Ascending aorta (tissue), 2 donors: ENCODE measurements at places on chromosomes 3 and 15. TPM values are rescaled to one million over a fixed set of nuclear protein-coding genes. Genes with fewer than 3 reads are reported as not detected.

Gene SLC28A2
- not detected for total RNA-seq

DNA sequence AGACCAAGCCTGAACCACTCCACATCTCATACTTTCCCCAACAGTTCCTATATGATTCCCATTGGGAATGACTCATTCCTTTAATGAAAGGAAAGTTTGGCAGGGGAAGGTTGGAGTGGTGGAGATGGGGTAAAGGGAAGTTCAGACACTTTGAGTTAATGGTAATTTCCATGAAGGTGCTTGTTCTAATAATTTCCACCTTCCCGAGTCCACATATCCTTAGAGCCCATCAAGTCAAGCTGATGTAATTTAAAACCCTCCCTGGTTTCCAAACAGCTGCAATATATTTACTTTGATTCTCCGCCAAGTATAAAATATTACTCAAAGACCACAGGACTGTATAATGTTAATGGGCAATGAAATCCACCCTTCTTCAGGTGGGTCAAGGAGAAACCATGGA is 95.0 kb upstream of the GALNT15 start:
- DNase-seq: no peak
- H3K36me3 ChIP-seq: no peaks in the 10 kb centered on the region
- H3K27me3 ChIP-seq: no peaks in the 10 kb centered on the region
- no peaks in the 10 kb centered on the region for H3K4me1 ChIP-seq
- H3K27ac ChIP-seq: no peak overlapping the region

DNA sequence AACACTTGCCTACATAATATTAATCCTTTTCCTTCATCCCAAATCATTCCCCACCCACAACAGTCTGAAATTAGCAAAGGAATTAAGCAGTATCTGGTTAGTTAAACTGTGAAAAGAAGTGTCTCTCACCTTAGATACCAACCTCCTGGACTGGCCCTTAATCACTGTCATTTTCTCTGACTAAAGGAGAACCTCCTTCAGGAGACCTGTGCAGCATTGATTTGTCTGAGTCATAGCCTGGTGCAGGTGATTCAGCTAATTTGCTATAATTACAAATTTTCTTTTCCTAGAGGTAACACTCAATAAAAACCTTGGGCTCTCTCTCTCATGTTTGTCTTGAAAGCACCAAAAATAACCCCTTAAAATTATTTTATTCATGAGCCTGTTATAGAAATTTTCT is 279.8 kb upstream of the SEMA6D start:
- peaks cover 2% of the 10 kb centered on the region for H3K4me1 ChIP-seq
- H3K36me3 ChIP-seq: no peaks in the 10 kb centered on the region
- no peak for DNase-seq
- H3K4me3 ChIP-seq: no peak overlapping the region
- H3K27ac ChIP-seq: no peak overlapping the region
- H3K27me3 ChIP-seq: no peaks in the 10 kb centered on the region

Gene TICRR
- not detected for total RNA-seq

GRCh38 chr3:124467980-124468902 is 262.0 kb upstream of the UMPS start:
- peak overlapping the region; percentile 62 for H3K27ac ChIP-seq
- no peaks in the 10 kb centered on the region for H3K27me3 ChIP-seq
- peaks cover 22% of the 10 kb centered on the region for H3K36me3 ChIP-seq

DNA sequence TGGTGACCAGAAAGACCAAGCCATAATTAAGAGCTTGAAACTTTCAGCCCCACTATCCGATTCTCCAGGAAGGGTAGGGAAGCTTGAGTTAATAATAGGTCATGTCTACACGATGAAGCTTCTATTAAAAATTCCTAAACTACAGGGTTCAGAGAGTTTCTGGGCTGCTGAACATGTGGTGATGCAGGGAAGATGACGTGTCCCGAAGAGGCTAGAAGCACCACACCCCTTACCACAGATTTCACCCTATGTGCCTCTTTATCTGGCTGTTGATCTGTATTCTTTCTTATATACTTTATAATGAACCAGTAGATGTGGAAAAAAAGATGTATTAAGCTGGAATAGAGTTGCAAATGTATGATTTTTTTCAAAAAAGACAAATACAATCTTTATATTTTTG is 473.4 kb downstream of the NLGN1 start:
- no peaks in the 10 kb centered on the region for H3K27me3 ChIP-seq
- H3K27ac ChIP-seq: no peak overlapping the region
- H3K4me3 ChIP-seq: no peak overlapping the region
- no peaks in the 10 kb centered on the region for H3K4me1 ChIP-seq
- DNase-seq: no peak

DNA sequence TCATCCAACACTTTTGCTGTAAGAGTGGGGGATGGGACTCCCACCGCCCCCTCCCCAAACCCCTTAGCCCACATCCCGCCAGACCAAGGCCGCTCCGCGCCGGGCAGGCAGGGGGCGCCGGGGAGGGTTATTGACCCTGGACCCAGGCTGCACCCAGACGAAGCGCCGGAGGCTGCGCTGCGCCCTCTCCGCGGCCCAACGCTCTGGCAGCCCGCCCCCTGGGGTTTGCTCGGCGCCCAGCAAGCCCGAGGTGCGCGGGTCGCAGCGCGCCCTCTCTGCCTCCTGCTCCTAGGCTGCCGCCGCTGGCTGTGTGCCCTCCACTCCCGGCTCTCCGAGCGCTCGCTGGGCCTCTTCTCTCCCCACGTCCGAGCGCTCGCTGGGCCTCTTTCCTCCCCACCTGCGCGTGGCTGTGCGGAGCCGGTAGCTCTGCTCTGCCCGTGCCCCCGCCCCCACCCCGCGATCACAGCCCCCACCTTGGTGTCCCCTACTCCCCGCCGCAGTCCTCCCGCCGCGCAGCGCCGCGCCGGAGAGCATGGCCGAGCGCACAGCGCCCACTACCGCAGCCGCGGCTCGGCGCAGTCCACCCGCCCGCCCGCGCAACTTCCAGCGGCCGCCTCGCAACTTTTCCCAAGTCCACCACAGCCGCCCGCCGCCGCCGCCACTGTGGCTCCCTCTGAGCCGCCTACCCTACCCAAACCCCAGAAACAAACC is 1.2 kb downstream of the MECOM start:
- peaks cover 2% of the 10 kb centered on the region for H3K4me1 ChIP-seq
- H3K27ac ChIP-seq: peak overlapping the region; percentile 96
- DNase-seq: no peak
- H3K27me3 ChIP-seq: no peaks in the 10 kb centered on the region

Gene INKA1
- not detected for total RNA-seq

- no peak overlapping the region for H3K4me3 ChIP-seq
- no peak for DNase-seq
- H3K27me3 ChIP-seq: no peaks in the 10 kb centered on the region
- H3K4me1 ChIP-seq: no peaks in the 10 kb centered on the region
Observed at GRCh38 chr3:68458581-68458980, 473.8 kb downstream of the TAFA4 start.

DNA sequence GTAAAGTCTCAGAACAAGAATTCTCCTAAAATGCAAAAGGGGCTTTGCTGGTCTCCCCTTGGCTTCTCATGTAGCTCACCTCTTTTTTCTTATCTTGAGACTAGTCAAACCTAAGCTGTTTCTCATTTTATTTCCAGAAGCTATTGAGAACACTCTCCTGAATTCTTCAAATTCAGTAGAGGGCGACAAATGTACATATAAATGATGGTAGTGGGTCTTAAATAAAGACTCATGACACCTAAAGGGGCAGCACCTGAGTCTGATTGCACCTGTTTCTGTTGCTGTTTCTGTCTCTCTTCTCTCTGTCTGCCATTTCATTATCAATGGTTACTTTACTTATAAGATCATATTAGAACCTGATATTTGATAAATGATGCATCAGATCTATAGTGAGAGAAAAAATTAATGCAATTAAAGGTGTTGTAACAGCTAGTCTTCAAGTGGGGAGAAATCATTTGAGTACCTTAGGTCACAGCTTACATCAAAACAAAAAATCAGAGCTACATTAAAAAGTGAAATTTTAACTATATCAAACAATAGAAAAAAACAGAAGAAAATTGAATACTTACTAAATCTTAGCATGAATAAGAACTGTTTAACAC is 7.0 kb downstream of the ADIPOQ start:
- DNase-seq: no peak
- H3K4me1 ChIP-seq: no peaks in the 10 kb centered on the region
- no peaks in the 10 kb centered on the region for H3K36me3 ChIP-seq
- H3K4me3 ChIP-seq: no peak overlapping the region

Gene FETUB
- total RNA-seq: not detected

GRCh38 chr3:58633157-58633865 is 33.3 kb downstream of the FAM3D start:
- DNase-seq: no peak
- no peaks in the 10 kb centered on the region for H3K36me3 ChIP-seq
- H3K27me3 ChIP-seq: no peaks in the 10 kb centered on the region
- no peak overlapping the region for H3K27ac ChIP-seq

- no peaks in the 10 kb centered on the region for H3K36me3 ChIP-seq
- no peaks in the 10 kb centered on the region for H3K27me3 ChIP-seq
- no peak for DNase-seq
- H3K4me3 ChIP-seq: no peak overlapping the region
Observed at GRCh38 chr15:66905954-66906353, 159.4 kb upstream of the SMAD3 start.

DNA sequence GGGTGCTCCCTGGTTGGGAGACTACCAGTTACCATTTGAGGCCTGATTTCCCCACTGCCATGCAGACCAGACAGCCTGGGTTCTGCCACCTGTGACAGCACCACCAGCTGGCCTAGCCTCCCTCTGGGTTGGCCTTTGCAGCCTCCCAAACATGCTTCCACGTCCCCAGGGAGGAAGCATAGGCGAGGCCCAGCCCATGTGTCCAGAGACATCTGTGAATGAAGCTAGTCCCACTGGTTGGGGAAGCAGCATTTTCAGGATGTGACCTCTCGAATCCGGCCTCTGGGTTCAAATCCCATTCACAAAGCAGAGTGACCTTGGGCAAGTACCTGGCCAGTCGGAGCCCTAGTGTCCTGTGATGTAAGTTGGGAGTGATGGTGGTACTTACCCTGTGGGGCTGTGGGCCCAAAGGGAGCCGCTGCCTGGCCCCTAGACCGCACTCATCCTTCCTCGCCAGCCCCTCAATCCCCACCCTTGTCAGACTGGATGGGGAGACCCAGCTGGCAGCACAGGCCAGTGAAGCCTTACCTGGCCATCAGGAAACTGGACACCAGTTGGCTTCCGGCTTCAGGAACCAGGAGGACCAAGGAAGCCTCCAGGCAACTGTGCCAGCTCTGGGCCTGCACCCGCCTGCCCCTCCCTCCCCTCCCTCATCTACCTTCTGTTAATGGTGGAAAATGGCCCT is 6.0 kb downstream of the KLF15 start:
- peak overlapping the region; percentile 4 for H3K4me3 ChIP-seq
- H3K4me1 ChIP-seq: peaks cover 15% of the 10 kb centered on the region
- no peak overlapping the region for H3K27ac ChIP-seq
- peaks cover 60% of the 10 kb centered on the region for H3K36me3 ChIP-seq

DNA sequence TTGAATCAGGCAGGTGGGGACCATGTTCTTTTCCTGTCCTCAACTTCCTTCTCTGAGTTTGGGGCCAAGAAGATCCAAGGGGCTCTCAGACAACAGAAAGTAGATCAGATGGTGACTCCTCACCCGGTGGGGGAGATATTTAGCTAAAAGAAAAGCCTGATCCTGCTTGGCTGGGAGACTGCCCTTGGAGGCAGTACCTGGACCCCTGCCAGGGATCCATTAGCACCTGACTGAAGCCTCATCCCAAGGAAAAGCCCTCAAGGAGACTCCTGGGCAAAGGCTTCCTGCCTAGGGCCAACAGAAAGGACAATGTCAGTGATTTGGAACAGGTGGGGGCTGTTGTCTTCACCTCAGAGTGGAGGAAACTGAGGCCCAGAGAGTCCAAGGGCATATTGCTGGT is 33.5 kb upstream of the HHATL start:
- no peak overlapping the region for H3K4me3 ChIP-seq
- DNase-seq: no peak
- H3K27me3 ChIP-seq: no peaks in the 10 kb centered on the region
- H3K4me1 ChIP-seq: no peaks in the 10 kb centered on the region

DNA sequence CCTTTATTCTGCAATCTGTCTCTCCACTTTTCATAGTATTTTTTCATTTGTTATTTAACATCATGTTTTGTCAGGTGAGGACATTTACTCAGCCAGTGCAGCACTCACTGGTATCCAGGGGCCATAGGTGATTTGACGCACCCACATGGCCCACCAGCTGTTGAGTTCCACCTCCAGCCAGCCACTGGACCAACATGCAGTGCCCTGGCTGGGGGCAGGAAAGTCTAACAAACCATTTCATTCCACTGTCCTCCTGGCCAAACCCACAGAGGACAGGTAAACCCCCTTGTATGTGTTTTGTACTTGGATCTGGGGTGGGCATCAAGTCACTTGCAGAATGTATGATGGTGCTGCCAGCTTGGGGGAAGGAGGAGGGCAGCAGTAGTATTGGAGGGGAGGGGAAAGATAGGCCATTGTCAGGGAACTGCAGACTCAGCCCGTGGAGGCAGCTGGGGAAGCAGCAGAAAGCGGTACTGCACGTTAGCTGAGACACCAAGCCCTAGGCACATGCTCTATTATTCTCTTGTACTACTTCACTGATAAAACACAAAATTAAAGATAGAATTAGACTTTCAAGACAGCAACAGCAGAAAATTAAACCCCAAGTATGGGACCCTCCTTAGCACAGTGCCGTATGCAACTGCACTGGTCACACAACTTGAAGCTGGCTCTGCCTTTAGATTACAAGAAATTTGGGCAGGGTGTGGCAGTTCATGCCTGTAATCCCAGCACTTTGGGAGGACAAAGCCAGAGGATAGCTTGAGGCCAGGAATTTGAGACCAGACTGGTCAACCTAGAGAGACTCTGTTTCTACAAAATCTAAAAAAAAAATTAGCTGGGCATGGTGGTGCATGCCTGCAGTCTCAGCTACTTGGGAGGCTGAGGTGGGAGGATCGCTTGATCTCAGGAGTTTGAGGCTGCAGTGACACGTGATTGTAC is 15.4 kb upstream of the RPL24 start:
- no peaks in the 10 kb centered on the region for H3K27me3 ChIP-seq
- H3K4me1 ChIP-seq: no peaks in the 10 kb centered on the region
- H3K27ac ChIP-seq: no peak overlapping the region
- DNase-seq: no peak

- DNase-seq: no peak
- no peaks in the 10 kb centered on the region for H3K4me1 ChIP-seq
- H3K36me3 ChIP-seq: no peaks in the 10 kb centered on the region
- no peaks in the 10 kb centered on the region for H3K27me3 ChIP-seq
Observed at GRCh38 chr3:136992115-136992514, 34.3 kb downstream of the IL20RB start.

DNA sequence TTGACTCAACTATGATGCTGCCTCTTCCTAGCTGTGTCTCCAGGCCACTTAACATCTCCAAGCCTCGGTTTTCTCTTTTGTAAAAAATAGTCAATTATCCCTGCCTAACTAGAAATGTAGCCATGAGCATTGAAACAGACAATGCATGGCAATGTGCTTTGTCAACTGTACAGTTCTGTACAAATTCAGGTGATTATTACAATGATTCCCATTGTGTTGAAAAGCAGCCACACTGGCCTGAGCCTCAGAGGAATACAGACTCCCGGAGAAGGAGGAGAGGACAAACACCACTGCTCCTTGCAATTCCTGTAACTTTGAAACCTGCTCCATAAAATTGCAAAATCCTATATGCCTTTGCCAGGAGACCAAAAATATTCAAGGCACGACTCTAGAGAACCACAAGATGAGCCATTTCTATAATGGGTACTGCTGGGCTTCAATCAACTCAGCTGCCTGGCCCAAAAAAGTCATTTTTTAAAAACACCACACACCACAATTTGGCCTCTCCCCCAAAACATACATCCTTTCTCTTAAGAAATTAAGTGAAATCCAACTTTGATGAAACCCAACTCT is 28.6 kb downstream of the DAPK2 start:
- no peaks in the 10 kb centered on the region for H3K4me1 ChIP-seq
- H3K4me3 ChIP-seq: no peak overlapping the region
- no peaks in the 10 kb centered on the region for H3K27me3 ChIP-seq
- DNase-seq: no peak
- H3K36me3 ChIP-seq: no peaks in the 10 kb centered on the region
